ENCODE measurements at places on chromosomes 5 and 9.
A peak's percentile ranks its signal among the peaks of the same experiment; 100 is the strongest.

DNA sequence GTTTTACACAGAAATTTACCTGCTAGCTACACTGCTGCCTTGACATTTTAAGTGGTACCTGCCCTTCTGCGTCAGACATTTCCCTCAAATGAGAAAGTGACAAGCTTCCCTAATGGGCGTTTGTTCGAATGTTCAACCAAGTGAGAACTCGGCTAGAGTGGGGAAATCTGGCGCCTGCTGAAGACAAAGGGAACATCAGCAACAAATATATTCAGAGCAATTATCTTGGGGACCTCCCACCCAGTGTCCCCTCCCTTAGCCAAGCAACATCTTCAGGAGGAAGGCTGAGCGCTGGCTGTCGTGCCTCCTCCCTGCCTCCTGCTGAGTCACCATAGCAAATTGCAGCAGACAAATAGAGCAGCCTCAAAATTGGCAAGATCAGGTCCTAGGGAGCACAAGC is 57.1 kb downstream of the MFAP3 start:
- no peak for DNase-seq

DNA sequence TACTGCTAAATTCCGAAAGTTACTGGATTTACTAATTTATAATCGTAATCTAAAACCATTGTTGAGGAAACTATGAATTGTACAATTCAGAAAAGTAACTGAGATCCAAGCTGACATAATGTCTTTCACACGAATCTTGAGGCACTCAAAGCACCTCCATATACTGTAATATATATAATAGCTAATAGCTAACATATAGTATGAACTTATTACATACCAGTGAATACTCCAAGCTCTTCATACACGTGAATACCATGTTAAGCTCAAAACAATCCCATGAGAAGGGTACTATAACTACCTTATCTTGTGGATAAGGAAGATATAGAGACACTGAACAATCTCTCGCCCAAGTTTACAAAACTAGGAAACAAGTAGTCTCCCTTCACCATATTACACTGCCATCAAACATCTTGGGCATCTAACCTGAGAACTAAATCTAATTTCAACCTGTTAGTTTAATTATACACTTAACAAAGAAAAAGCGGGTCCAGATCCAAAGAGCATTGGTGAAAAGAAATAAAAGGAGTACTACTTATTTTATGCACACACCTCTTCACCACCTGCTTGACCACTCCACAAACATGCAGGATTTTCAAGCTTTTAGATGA is 1.0 kb downstream of the NUDCD2 start:
- DNase-seq, result no peak

DNA sequence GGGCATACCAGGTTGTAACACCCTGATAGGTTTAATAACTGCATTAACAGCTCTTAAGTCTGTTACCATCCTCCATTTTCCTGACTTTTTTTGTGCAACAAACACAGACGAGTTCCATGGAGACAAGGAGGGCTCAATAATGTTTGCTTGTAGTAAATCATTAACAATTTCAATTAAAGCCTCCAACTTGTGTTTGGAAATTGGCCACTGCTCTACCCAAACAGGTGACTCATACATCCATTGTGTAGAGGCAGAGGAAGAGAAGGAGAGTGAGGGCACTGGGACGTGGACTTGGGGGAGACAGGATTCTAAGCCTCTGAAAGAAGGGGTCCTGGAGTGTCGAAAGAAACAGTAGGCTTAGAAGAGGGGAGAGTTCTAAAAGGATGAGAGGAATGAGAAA is 213.6 kb upstream of the KCNN2 start:
- no peak for DNase-seq

- no peak for DNase-seq
Observed at GRCh38 chr5:128357226-128357625, 180.8 kb downstream of the FBN2 start.

DNA sequence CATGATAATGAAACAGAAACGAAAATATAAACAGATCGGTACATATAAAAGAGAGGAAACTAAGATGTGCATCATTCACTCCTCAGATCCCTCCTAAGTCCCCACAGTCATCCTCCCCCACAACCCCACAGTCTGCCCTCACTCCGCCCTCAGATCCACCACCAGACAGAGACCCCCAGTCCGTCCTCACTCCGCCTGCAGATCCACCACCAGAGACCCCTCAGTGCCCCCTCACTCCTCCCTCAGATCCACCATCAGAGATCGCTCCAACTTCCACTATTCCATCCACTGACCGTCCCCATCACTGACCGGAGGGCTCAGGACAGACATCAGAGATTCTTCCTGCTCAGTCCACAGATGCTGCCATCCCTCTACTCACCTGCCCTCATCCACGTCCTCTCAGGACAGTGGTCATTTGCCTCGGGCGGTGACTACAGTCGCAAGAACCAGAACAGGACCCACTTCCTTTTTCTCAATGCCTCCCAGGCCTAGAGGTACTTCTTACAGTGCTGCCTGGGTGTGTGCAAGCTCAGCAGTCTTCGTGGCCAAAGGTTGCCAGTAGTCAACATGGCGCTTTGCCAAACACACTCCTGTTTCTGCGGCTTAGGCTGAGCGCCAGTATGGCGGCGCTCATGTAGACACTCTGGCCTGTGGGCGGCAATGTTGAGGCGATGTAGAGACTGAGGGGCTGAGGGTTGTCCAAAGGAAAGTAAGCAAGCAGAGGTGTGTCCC is 8.3 kb upstream of the SPATA31C1 start:
- no peak for DNase-seq

GRCh38 chr5:34751807-34752736 is 86.9 kb upstream of the TTC23L start:
- DNase-seq, result no peak

DNA sequence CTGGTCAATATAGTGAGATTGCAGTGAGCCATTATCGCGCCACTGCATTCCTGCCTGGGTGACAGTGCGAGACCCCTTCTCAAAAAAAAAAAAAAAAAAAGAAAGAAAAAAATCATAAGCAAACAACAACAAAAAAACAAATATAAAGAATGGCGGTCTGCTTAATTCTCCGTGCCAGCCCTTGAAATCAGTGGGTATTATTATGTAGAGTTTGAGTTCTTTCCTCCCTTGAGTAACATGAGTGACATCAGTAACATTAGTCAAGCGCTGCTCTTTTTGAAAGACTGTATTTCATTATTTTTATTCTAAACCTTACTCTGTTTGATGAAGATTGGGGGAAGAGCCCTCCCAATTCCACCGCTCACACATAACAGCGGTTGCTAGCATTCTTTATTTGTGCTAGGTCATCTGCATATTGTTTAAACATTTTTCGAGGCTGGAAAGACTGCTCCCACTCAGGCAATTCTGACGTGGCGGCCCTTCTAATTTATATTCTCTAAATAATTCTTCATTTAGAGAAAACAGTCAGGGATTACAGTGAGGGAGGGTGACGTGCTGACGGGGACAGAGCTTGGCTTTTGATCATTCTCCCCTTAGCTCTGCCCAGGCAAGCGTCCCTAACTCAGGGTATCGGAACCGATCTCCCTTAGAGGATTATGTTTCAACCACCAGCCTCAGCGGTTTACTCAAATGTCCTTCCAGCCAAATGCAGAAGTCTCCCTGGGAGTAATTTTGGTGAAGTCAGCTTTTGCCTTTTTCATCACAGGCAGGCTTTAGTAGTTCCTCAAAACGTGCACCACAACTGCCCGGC is 860 bp upstream of the MARCHF6 start:
- peak; percentile 96 for DNase-seq

DNA sequence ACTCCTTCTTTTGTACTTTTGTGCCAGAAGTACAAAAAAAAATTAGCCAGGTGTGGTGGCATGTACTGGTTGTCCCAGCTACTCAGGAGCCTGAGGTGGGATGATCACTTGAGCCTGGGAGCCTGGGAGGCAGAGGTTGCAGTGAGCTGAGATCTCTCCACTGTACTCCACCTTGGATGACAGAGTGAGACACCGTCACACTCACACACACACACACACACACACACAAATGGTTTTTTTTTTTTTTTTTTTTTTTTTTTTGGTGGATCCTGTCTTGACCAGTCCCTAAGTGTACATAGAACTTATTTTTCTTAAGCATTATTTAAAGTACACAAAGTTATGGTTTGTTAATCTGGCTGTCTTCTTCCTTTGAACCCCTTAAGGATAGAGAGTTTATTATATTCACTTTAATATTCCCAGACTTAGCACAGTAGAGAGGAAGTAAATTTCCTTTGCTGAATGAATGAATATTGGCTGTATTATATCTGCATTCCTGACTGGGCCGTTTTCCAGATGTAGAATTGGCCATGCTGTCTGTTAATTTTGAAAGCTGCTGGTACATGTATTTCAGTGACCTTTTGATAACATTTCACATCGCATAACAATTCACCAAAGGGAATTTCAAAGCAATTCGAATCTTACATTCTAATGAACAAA is 429.0 kb upstream of the ZNF608 start:
- no peak for DNase-seq

- DNase-seq, result peak; percentile 5
Observed at GRCh38 chr9:114098021-114098935, 814 bp downstream of the KIF12 start.

DNA sequence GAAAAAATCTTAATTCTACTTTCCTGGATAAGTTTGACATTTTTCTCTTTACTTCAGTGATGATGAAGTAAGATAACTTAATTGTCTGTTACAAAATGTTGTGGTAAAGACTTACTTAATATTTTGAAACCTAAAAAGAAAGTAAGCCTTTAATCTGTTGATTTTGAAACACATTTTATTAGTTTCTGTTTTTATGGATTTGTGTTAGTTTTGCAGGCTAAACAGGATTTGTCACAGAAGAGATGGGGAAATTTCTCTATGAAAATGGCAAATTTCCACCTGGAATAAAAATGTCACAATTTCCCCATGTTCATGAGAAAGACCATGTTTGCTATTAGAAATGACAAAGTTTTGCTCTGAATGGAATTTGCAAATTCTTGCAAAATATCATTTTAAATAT is 237.1 kb downstream of the RFX3 start:
- no peak for DNase-seq

DNA sequence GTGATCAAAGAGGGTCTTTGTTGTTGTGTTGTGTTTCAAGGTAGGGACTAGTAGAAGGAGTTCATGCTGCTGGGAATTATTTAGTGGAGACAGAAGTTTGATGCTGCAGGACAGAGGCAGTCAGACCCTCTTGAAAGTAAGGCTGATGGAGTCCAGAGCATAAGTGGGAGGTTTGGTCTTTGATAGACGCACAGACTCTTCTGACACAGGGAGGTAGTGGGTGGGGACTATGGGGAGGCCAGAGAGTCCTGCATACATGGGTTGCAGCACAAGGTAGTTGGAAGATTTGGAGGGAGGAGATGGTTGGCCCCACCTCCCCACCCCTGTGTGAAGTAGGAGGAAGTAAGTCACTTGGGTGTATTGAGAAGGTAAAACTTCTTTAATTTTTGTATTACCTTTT is 2.4 kb upstream of the CCDC112 start:
- no peak for DNase-seq

DNA sequence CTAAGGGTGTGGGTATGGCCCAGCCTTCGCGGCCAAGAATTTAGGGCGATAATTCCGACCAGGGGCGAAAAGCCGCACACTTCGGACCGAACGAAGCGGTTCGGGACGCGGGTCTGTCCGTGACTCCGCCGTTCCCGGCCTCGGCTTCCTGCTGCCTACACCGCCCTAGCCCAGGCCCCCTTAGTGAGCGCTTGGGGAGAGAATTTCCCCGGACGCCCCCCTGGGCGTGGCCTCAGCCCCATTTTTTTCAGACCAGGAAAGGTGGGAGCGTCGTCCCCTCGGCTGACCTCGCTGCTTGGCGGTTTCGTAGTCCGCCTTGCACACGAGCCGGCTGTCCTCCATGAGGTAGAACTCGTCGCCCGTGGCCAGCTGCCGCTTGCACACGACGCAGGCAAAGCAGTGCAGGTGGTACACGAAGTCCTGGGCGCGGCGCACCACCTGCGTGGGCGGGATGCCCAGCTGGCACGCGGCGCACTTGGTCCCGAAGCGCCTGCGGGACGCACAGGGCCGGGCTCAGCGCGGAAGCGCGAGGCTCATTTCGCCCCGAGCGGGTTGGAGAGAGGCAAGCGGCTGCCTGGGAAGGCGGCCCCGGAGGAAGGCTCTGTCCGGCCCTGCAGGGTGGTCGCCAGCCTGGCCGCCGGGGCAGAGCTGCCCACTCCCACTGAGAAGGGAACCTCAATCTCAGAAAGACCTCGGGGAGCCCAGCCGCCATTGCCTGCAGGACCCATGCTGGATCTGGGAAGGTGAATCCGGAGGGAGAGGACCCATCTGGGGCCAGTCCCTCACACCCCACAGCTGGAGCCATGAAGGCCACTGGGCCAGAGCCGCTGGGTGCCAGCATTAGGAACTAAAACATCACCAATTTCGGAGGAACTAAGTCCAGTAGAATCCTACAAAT is 5.3 kb downstream of the LHX3 start:
- DNase-seq, result no peak

- DNase-seq, result peak; percentile 79
Observed at GRCh38 chr5:142692321-142692894, 6.5 kb upstream of the FGF1 start.

DNA sequence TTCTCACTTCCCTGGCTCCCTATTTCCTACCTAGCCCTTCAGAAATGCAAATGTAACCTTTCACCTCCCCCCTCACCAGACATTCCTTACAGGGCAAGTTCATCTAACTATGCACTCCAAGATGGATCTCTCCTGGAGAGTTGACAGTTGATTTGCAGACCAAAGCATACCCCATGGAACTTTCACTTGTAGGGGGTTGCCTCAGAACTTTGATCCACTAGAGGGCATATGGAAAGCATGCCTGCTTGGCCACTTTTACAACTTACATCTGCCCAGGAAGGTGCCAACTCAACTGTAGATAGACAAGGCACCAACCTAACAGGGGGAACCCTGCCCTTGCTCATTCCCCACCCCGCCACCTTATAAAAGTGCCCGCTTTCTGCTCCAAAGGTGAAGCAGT is 187.8 kb downstream of the NXNL2 start:
- peak; percentile 28 for DNase-seq

- no peak for DNase-seq
Observed at GRCh38 chr9:96491880-96492525, 42.0 kb downstream of the HABP4 start.

DNA sequence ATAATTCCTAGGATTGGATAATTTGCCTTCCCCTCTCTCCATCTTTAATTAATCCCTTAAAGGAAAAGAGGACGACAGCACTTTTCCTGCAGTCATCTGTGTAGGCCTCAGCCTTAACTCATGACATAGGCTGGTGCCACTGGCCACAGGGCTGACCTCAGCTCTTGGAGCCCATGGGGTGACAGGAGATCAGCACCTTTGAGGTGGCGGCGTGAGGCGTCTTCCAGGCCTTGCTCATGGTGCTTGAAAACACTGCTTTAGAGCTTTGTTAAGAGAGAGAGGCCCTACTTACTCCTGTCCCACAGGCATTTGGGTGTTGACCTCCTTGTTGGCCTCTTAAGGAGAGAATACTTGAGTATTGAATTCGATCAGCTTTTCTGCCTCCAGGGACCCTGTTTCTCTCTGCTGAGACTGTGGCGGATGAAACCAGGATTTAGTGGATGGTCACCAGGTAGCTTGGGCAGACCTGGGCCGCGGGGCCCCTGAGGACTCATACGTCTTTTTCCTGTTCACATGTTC is 23.4 kb downstream of the TENT4A start:
- no peak for DNase-seq

DNA sequence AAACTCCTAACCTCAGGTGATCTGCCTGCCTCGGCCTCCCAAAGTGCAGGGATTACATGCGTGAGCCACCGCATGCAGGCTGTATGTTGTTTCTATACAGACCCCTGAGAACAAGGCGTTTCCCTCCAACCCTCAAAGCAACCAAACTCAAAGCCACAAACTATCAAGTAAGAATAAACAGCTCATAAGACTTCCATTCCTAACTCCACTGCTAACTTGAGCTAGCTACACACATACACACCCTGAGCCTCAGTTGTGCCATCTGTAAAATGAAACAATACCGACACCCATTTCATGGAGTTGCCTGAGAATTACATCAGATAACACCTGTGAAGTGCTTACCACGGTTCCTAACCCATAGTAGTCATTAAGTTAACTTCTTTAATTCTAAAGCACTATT is 70.8 kb downstream of the SERINC5 start:
- DNase-seq, result no peak

Data from suppressor macrophage (primary cell).